ELR (cell line): ENCODE measurements at places on chromosomes 3 and 15.

GRCh38 chr3:146505516-146505915, 36.2 kb upstream of the PLSCR2 start:
- DNase-seq: peak; percentile 5

DNA sequence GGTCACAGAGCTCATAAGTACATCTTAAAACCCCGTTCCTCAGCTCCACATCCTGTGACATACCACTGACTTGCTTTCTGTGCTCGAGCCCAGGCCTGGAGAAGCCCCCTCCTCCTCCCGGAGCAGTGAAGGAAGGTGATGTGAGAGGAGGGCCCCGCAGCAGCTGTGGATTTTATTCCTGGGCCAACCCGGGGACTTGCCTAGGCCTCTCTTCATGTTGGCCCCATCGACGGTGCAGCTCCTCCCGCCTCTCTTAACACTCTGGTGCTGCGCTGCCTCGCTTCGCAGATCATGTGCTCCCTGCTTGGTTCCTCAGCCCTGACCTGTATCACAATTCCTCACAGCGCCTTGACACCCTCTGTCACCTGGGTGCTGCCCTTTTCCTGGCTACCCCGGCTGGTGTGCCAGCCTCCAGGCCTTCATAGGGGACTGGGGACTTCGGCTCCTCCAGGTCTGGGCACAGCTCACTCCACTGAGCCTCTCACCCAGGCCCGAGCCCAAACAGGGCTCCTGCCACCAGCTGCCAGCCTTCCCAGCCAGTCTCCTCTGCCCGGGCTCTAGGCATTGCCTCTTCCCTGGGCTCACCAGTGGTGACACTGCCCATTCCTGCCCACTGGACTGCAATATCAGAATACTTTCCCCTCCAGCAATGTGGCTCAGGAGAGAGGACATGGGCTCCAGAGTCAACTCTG, 21.5 kb downstream of the MAGEF1 start:
- DNase-seq: no peak

GRCh38 chr3:71225002-71225684, 358.4 kb downstream of the FOXP1 start:
- no peak for DNase-seq

DNA sequence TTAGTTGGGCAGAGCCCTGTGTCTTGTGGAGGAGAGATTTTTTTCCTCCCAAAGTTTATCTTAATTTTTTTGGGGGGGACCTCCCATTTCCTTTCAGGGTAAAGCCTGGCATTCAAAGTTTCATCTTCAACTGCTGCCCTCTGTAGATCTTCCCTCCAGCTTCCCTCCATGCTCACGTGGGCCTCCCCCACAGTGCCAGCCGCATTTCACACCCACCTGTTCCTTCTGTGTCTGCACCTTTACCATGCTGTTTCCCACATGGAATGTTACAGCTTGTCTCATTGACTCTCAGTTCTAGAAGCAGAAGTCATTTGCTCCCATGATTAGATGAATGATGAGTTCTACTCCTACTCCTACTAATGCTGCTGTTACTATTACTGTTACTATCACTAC, 6.5 kb downstream of the CELF6 start:
- no peak for DNase-seq

- no peak for DNase-seq
Observed at GRCh38 chr15:79582650-79583049, 150.5 kb downstream of the MINAR1 start.

DNA sequence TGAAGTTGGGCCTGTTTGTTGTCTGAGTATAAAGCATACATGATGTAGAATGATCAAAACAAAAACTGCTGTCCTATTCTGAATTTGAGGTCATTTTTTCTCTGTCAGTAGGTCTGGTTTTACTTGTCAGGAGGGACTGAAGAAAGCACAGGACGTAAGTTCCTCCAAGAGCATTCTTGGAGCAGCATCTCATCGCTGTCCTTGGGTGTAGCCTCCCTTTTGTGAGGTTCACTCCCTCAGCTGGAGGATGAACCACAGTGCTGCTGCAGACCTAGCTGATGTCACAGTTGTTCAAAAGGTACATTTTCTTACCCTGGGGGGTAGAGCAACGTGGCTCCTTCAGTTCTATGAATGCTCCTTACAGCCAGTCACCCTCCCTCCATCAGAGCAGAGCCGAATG, 490.0 kb upstream of the TBL1XR1 start:
- DNase-seq: no peak

GRCh38 chr3:146814601-146815315, 209.6 kb upstream of the PLSCR5 start:
- DNase-seq: peak; percentile 57

DNA sequence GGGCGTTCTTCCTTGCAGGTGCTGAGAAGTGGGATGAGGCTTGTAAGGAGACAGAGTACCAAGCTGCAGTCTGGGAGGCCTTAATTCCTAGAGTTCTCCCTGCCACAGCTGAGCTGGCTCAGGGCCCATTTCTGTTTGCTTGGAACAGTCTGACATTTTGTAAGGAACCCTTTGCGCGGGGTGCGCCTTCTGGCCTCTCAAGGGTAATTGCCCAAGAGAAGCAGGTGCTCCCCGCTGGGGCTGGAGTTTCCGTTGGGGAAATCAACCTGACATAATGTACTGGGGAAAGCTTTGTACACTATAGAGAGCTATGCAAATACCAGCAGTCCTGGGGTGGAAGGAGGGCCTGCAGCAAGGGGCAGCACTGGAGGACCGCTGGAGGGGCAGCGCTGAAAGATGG, 83.6 kb downstream of the HMG20A start:
- no peak for DNase-seq

DNA sequence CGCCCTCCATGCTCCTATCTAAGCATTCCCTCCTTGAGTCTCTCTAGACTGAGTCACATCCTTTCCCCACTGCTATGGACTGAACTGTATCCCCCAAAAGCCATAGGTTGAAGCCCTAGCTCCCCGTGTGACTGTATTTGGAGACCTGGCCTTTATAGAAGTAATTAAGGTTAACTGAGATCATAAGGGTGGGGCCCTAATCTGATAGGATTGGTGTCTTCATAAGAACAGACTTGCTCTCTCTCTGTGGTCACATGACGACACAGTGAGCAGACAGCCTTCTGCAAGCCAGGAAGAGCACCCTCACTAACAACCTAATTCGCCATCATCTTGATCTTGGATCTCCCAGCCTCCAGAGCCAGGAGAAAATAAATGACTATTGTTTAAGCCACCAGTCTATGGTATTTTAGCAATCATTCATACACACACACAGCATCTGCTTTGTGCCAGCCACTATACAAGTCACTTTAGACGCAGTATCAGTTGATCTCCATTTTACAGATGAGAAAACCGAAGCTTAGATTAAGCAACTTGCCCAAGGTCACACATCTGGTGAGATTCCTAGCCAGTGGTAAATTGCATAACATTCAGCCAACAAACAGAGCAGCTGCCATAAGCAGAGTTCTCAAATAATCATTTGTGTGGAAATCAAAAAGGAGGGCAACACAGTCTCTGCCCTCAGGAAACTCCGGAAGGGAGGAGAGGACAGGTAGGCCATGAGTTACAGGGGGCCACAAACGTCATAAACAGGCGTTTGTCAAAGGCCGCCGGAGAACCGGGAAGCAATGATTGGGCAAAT, 66.3 kb upstream of the HES1 start:
- peak; percentile 48 for DNase-seq

- no peak for DNase-seq
Observed at GRCh38 chr3:154089421-154090420, 31.5 kb upstream of the ARHGEF26 start.

DNA sequence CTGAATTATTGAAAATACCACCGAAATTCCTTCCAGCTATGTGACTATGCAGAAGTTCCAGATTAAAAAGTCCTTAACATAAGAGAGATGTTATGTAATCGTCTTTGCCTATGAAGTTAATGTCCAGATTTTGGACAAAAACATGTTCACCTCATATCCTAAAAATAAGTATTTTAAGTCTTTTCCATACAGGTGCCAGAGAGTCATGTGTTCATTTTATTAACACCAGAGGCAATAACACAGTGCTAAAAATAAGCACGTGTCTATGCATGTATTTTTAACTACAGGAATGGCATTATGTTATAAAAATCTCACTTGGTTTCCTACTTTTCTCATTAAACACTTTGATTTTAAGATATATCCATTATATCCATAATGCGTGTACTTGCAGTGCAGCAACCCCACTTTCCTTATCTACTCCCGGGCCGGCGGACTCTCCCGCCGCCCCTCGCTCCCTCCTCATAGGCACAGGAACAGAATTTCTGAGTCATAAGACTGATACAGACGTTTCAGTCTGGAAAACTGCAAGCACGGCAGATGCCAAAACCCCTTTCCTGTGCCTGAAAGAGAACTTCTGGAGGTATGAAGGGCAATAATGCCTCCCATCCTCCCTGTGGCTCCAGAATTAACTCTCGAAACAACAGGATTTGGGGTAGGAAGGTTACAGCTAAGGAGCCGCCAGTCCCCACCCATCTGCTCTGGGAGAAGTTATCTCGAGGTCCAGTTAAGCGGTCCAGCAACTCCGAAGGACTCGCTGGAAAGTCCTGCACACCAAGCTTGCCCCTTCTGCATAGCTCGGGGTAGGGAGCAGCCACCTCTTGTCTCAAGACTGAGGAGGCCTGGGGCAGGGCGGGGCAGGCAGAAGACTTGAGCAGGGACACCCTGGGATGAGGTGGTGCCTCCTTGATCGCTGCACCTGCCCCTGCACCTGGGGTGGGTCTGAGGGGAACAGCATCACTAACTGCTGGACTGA, 22.3 kb upstream of the PSTPIP1 start:
- DNase-seq: no peak

GRCh38 chr3:184261270-184261853, at the start of gene CAMK2N2:
CAMK2N2 (minus strand) TSS chr3:184261553; CDS start chr3:184261285, 268 bp downstream.
- DNase-seq: peak; percentile 78
